NCI-H1930 (cell line): ENCODE measurements at places on chromosomes 2 and 18.

GRCh38 chr18:63145166-63145850, 174.3 kb downstream of the BCL2 start:
- no peak for DNase-seq

DNA sequence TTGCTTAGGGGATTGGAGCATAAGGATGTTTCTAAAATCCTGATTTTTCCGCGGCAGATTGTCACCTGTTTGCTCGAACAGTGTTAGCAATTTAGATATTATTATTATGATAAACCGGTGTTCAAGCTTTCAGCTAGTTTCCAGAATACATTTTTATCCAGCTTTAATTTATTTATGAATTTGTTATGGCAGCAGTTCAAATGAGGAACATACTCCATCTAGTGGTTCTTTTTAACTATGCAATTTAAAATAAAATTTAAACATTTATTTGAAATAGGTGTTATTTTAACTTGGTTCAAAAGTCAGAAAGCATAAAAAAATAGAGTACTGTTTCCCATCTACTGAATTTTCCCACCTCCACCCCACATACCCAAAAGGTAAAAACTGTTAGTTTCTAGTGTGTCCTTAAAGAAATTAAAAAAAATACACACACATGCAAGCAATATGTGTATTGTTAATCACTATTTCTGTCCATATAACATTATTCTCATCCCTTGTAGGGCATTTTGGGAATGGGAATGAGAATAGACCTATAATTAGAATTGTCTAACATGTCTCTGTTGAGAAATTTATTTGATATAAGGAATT, 23.2 kb downstream of the ACOXL start:
- no peak for DNase-seq

- DNase-seq: no peak
Observed at GRCh38 chr2:63053081-63053888, 2.7 kb downstream of the OTX1 start.

DNA sequence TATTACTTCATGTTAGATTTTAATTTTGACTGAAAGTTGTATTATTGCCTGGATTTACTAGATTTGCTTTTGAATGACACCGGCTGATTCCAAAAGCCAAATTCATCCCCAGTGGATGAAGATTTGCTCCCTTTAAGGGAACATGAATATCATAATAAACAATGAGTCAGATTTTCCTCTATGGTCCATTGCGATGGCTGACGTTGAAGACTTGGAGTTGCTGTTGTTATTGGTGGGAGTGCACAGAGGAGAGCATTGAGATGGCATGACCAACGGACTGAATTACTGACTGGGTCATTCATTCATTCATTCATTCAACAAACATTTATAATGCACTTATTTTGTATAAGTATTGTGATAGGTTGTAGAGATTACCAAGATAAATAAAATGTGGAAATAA, 33.4 kb upstream of the LYPD1 start:
- DNase-seq: no peak

- no peak for DNase-seq
Observed at GRCh38 chr2:105315314-105315713, 14.2 kb downstream of the TGFBRAP1 start.

GRCh38 chr2:99598441-99598840, 108.6 kb upstream of the REV1 start:
- no peak for DNase-seq

DNA sequence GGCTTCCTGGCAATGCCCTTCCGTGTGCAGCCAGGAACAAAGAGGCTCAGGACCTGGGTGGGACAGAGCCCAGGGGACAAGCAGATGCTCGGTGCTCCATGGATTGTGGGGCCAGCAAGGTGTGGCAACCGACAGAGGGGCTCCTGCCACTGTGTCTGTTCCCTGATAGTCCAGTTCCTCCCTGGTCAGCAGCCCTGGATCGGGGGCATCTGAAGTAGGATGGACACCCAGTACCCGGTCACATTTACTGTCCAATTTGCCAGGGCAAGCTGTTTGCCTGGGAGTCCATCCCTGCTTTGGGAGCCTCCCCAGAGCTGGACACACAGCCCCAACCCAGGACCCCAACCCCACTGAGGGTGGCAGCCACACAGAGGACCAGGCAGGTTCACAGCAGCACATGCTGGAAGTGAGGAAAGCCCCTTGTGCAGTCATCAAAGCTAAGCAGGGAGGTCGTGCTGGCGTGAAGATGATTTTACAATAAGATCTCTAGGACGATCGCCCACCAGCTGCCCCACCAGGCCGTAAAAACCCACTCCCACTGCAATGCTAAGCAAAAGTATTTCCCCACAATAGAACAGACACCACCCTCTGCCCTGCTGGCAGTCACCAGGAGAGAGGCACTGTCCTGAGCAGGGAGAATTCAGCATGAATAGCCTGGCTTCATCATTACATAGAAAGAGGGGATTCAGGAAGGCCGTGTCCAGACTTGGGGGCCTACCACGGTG, 141.7 kb downstream of the NDUFA10 start:
- DNase-seq: no peak

- no peak for DNase-seq
Observed at GRCh38 chr2:43212931-43213330, 13.5 kb downstream of the ZFP36L2 start.
